ENCODE measurements at places on chromosomes 7 and 10.
A peak's percentile ranks its signal among the peaks of the same experiment; 100 is the strongest.

DNA sequence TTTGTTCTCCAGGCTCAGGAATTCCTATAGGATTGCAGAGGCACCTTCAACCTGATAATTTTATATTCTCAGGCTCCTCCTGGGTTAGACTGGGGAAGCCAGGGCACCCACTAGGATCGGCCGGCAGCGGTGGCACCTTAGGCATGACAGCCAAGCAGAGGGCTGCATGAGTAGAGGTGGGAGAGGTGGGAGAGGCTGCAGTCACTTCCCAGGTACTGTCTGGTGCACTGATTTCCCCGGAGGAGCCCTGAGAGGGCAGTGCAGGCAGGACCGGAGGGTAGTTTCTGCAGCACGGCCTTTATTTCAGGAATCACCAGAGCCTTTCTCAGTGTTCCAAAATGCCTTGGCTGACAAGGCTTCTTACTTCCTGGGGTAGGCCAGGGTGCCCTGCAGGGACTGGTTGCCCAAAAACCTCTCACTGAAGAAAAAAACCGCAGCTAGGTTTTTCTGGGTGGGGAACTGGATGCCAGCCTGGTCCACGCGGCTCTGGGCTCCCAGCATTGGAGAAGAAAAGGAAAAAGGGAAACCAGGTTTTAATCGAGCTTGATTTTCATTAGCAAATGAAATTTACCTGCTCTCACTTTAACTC, 3.6 kb upstream of the HOXA13 start:
- no peak for DNase-seq

DNA sequence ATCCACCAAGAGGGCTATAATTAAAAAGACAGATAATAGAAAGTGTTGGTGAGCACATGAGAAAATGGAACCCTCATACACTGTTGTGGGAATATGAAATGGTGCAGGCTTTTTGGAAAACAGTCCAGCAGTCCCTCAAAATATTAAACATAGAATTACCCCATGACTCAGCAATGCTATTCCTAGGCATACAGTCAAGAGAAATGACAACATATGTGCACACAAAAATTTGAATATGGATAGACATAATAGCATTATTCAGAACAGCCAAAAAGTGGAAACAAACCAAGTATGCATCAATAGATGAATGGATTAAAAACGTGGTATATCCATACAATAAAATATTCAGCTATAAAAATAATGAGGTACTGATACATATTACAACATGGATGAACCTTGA, 64.5 kb upstream of the GDF10 start:
- no peak for DNase-seq

GRCh38 chr7:51165337-51165736, 151.3 kb downstream of the COBL start:
- no peak for DNase-seq

GRCh38 chr7:14209896-14210484, 220.5 kb upstream of the ETV1 start:
- DNase-seq: no peak

- no peak for DNase-seq
These were observed 94.9 kb downstream of the ZMIZ1 start for GRCh38 chr10:79163666-79163975.

- no peak for DNase-seq
These were observed 25.2 kb downstream of the YWHAG start for GRCh38 chr7:76333511-76334101.

DNA sequence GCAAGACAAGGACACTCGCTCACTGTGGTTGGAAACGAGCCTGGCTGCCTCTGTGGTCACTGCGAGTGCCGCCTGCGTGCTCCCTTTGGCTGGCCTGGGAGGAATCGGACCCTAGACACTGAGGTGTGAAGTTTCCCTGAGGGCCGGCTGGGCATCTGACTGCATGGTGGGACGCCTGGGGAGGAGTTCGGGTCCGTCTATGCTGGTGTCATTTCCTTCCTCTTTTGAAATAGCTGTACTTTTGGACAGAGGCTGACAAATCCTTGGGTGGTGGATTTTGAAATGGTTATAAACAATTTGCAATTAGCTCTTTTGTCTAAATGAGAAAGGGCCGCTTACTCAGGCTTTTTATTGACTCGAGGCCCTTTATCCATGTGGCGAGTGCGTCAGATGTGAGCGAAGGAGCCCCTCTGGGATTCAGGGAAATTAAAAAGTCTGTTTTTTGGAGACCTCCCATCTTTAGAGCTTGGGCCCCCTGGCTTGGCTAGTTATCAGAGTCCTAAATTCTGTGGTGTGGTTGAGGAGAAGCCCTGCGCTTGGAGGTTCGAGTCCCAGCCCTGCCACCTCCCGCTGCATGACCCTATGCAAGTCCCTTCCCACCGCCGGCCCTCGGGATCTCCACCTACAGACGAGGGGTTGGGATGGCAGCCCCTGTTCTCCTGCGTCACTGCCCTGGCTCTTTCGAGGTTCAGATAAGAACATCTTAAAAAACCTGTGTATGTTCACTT, 147.1 kb downstream of the RGS10 start:
- no peak for DNase-seq

DNA sequence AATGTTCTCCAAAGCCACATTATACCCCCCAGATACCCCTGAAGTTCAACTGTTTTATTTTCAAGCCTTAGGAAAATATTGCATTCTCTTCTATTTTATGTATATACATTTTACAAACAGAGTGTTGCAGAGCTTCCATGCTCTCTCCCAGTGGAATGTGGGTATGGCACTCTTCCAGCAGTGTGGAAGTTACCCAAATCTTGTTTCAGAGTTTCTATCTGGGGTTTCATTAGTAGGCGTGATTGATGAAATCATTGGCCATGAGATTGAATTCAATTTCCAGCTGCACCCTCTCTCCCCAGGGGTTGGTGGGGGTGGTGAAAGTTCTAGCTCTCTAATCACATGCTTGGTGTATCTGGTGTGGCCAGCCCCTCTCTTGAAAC, 350.4 kb downstream of the RPS24 start:
- DNase-seq: no peak

GRCh38 chr7:140674899-140675701, 2.4 kb downstream of the ADCK2 start:
- DNase-seq: peak; percentile 25

DNA sequence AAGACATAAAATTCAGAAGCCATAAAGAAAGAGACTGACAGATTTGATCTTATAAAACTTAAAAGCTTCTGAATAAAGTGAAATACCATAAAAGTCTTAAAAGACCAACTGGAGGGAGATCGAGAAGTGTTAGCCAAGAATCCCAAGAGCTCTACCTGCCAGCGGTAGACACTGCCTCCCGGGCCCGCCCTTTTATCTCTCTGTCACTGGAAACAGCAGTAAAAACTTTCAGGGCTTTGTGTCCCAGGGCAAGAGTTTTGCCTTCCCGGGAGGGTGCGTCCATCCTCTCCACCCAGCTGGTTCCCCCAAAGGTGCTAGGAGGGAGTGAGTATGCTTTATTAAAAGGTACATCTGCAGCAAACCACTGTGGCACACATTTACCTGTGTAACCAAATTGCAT, 5.8 kb downstream of the PLA2G12B start:
- no peak for DNase-seq

DNA sequence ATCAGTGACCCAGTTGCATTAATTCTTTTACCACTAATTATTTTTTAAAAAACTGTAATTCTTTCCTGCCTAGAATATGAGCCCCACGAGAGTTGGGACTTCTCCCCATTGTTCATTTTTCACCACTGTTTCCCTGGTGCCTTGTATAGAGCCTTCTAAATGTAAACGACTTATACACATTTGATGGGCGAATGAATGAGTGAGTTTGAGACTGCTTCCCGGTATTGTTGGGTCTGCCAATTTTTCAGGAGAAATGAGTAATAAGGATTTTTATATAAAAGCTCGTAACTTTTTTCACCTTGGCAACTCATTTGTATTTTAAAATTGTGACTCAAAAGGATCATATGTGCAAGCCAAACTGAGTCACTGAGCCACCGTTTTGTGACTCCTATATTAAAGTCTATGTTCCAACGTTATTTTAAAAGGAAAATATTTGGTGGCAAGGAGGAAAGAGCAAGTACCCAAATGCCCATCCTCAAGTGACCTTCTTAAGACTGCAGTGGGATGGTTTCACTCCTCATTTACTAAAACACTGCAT, 621.3 kb downstream of the KCNMA1 start:
- DNase-seq: no peak

DNA sequence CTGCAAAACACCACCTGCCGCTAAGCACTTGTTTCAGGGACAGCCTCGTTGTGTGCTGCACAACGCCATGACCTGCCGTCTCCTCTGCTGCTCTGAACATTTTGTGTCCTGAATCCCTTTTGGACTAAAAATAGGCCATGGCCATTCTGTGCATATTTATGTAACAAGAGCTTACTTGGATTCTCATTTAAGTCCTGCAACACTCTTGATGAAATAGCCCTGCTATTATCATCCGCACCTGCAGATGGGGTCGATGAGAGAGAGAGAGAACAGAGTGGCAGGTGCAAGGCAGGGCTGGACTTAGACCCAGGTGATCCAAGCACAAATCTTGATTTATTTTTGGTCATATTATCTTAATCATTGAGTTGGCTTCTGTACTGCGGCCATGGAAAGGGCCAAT, 121.2 kb upstream of the PRKCQ start:
- no peak for DNase-seq

DNA sequence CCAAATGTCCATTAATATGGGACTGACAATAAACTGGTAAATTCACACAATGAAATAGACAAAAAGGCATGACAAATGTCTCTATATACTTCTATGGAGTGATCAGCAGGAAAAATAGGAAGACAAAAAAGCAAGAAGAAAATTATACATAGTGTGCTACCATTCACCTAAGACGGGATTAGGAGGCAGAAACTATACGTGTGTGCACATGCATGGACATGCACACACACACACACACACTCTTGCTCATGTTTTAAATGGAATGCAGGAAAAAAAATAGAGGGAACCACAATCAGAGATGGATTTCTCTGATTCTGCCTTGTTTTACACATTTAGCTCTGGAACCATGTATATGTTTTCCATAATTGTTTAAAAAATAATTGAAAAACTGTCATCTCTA, 119.0 kb downstream of the ZFAND4 start:
- DNase-seq: no peak

DNA sequence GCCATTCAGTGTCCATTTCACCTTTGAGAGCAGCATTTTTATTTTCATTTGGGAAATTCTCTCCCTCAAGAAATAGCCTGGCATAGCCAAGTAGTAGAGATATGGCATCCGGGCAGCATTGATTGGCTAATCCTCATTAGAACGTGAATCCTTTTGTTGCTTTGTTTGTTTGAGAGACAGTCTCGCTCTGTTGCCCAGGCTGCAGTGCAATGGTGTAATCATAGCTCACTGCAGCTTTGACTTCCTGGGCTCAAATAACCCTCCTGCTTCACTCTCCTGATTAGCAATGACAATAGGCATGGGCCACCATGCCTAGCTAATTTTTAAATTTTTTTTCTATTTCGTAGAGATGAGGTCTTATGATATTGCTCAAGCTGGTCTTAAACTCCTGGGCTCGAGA, 1174.9 kb upstream of the AUTS2 start:
- DNase-seq: no peak
